ENCODE measurements at places on chromosomes 12 and 14. TPM values are rescaled to one million over a fixed set of nuclear protein-coding genes. Genes with fewer than 3 reads are reported as not detected.

DNA sequence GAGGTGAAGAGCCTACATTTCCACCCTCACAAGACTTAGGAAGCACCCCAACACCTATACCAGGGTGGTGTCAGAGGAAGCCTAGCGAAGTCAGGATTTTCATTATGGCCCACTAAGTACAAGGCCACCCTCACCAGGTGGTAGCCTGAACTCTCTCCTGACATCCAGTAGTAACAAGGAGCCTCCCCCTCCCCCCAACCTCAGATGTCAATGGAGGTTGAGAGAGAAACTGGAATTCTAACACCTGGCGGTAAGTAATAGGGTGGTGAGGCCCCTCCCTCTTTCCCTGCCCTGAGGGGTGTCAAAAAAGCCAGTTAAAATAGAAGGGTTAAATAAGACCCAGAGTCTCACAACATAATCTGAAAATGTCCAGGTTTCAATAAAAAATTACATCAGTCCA is 37.6 kb downstream of the SINHCAF start:
- no peak for DNase-seq

The LHX5 gene
- not detected for total RNA-seq

DNA sequence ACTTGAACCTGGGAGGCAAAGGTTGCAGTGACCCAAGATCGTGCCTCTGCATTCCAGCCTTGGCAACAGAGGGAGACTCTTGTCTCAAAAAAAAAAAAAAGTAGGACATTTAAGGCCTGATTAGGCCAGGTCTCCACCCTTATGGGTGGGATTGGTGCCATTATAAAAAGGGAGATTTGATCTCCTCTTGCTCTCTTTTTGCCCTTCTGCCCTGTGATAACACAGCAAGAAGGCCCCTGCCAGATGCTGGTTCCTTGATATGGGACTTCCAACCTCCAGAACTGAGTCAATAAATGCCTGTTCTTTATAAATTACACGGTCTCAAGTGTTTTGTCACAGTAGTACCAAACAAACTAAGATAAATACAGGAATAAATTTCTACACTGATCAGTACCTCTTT is 81.0 kb downstream of the C2CD5 start:
- no peak for DNase-seq

- DNase-seq: no peak
Measured at GRCh38 chr12:56154246-56154771, 1.9 kb downstream of the MYL6B start.

- no peak for DNase-seq
Measured at GRCh38 chr12:2244013-2244861, 191.4 kb downstream of the CACNA1C start.

GRCh38 chr14:55136885-55137786 is 8.1 kb downstream of the LGALS3 start:
- no peak for DNase-seq

DNA sequence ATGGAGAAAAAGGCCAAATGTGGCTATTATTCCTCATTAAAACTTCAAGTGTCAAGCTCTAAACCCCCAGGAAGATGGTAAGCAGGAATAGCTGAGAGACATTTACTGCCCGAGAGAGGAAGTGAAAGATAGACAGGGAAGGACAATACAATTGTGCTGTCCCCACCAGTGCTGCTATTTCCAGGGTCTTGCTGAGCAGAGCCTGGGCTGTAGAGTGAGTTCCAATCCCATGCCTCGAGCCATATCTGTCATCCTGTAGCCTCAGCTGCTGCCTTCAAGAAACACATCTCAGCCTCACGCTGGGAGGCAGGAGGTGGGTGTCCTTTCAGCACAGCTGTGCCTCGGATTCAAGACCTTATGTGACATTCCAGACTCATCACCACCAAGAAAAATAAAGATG is 114.0 kb downstream of the RPAP3 start:
- no peak for DNase-seq

DNA sequence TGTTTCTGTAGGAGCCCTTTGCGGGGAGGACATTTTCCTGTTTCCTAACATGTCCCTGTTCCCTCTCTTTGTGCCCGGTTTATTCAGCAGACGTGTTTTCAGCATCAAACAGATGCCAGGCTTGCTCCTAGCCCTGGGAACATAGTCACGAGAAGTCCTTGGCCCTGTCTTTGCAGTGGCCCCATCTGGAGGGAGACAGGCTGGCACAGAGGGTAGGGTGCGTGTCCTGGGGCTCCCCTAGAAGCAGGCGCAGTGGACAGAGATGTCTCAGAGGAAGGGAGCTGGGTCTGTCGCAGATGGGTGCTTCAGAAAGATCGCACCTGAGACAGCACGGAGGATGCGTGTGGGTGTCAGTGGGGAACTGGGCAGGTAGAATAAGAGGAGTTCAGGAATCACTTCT is 75.0 kb upstream of the DYNC1H1 start:
- DNase-seq: no peak

The GPR84 gene
- total RNA-seq: not detected

The IL26 gene
- not detected for total RNA-seq

DNA sequence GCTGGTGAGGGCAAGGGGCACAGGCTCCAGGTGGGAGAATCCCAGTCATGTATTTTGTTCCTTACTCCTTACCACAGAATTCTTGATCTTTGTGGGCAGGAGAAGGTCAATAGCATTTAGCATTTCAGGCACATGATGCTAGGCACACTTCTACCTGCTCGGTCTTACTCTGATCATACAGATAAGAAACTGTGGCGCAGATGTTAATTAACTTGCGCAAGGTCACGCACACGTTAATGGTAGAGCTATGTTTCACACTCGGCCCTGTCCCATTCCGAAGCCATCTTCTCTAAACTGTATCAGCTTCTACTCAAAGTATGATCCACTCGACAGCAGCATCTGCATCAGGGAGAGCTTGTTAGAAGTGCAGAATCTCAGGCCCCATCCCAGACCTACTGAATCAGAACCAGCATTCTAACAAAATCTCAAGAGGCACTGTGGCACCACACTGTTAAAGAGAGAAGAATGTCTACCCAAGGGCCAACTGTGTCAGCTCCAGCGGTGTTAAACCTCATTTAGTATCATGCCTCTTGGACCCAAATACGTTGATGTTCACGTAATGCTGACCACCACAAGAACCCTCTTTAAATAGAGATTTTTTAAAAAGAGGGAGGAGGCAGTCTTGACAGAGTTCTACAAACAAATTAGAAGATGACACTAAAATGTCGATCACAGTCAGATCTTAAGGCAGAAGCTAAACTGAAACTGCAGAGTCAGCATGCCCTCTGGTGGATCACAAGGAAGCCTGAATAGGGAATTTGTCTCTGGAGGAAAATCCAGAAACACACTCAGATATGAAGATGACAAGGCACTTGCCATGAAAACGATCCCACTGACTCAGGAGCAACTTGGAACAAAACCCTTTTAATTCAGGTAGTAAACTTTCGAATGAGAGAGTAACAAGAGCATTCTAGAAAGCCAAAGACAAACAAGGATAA is 7.3 kb downstream of the STXBP6 start:
- DNase-seq: no peak

The PRKD1 gene
- total RNA-seq: 6.3 TPM

GRCh38 chr12:76002598-76003354 is 28.8 kb downstream of the PHLDA1 start:
- no peak for DNase-seq

The ANO2 gene
- total RNA-seq: 0.13 TPM

GRCh38 chr12:50934371-50934851 is 17.9 kb upstream of the HIGD1C start:
- DNase-seq: no peak

- no peak for DNase-seq
Measured at GRCh38 chr12:4477129-4477528, 31.5 kb upstream of the FGF6 start.

- no peak for DNase-seq
Measured at GRCh38 chr12:130849561-130850417, 10.7 kb upstream of the STX2 start.

GRCh38 chr12:47017041-47017713 is 62.2 kb upstream of the PCED1B start:
- DNase-seq: no peak

GRCh38 chr12:65881965-65882413 is 57.7 kb downstream of the HMGA2 start:
- peak; percentile 46 for DNase-seq

DNA sequence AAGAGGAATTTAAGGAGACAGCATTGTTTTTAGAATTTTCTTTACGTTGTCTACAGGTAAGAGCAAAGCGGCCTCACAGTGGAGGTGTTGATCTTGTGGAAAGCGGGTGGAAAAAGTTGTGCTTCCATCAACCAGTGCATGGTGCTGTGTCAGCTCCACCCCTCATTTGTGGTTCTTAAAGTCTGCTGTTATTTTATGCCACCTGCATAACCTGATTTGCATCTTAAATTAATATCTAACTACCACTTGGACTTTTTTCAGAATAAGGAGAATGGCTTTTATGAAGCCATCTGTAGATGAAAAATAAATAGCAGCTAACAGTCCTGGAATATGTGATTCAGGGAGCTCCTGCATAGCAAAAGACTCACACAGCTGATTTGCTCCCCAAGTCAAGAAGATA is 135.1 kb downstream of the SNAPC1 start:
- no peak for DNase-seq

GRCh38 chr12:43480591-43480990 is 71.4 kb downstream of the ADAMTS20 start:
- DNase-seq: no peak
